Peyer's patch (tissue), 4 donors: ENCODE measurements at places on chromosomes 1 and 21.

DNA sequence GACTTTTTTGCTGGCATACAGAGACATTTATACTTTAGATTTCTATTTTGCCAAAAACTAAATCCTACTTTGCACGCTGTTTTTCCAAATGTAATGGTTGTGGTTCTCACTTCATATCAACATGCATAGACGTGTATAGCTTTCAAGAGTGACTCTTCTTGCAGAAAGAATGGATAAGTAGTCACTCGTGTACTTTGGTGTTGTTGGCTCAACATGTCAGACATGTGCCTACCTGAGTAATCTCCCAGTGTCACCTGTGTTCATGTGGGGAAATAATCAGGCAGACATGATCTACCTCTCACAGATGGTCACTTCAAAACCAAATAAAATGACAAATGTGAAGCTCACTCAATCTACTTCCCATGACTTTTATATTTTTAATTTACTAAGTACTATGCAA is 73.1 kb downstream of the GPR88 start:
- no peak for DNase-seq

- no peak for DNase-seq
Observed at GRCh38 chr1:152739841-152740240, 18.0 kb upstream of the KPRP start.

GRCh38 chr1:29743264-29743663 is 506.9 kb downstream of the PTPRU start:
- no peak for DNase-seq

DNA sequence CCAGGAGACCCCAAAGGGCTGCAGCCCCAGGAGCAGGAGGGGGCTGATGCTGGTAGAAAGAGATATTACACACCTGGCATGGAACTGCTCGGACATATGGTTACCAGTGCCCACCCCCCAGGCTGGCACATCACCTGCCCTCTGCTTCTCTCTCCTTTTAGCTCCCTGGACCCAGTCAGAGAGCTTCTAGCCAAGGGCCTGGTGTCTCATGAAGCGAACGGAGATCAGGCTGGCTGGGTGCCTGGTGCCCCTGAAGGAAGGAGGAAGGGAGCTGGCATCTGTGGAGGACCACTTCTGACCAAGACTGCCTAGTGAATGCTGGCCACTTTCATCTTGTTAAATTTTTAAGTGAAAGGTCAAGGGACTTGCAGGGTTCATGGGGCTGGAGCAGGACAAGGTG is 53.1 kb downstream of the FOXO6 start:
- no peak for DNase-seq
